ENCODE measurements at places on chromosomes 12 and 14.
A peak's percentile ranks its signal among the peaks of the same experiment; 100 is the strongest.

DNA sequence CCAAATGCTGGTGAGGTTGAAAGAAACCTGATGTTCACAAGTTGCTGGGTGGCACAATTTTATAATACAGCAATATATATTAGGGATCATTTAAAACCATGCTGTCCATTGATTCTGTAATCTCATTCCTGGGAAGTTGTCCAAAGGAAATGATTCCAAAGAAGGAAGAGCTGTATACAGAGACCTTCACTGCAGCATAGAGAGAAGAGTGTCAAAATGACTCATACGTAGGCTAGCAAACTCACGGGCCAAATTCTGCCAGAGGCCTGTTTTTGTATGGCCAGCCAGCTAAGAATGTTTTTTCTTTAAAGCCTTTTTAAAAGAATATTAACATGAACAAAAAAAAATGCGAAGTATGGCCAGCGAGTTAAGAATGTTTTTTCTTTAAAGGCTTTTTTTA is 69.2 kb upstream of the MED13L start:
- no peak overlapping the region for H3K4me3 ChIP-seq
- H3K4me1 ChIP-seq: peaks cover 9% of the 10 kb centered on the region
- no peaks in the 10 kb centered on the region for H3K27me3 ChIP-seq
- no peak overlapping the region for H3K27ac ChIP-seq
- H3K36me3 ChIP-seq: no peaks in the 10 kb centered on the region
- no peak for DNase-seq

DNA sequence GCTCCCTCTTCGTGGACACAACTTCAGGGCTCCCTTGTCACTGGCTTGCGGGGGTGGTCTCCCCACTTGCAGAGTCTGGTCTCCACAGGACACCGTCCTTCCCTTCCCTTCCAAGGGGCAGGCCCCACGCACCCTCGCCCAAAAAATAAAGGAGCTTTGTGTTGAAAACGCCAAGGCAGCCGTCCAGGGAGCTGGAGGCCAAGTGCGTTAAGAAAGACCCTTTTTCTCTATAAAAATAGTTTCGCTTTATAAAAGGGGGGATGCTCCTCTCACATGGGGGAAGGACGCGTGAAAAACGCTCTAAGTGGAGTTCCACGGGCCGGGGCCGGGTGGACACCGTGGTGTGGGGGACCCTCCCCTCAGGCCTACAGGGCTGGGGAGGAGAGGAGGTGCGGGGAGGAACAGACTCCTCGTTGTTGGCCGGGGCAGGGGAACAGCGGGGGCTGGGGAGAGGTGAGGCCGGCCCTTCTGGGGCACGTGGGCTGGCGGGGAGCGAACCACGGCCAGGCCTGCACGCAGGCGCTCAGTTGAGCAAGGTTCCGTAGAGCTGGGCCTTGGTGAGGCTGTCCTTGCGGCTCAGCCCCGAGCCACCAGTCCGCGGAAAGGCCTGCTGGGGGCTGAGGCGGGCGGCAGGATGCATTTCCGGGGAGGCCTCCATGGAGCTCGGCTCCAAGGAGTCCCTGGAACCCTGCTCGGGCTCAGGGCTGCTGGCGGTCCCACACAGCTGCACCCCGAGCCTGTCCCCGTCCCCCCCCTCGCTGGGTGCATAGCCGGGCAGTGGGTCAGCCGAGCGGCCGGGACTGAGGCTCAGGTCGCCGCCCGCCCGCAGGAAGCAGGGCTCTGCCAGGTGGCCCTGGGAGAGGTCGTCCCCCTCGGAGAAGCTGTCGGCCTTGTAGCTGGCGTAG is 49.5 kb downstream of the BEGAIN start:
- H3K36me3 ChIP-seq: no peaks in the 10 kb centered on the region
- DNase-seq: peak; percentile 50
- no peaks in the 10 kb centered on the region for H3K27me3 ChIP-seq

DNA sequence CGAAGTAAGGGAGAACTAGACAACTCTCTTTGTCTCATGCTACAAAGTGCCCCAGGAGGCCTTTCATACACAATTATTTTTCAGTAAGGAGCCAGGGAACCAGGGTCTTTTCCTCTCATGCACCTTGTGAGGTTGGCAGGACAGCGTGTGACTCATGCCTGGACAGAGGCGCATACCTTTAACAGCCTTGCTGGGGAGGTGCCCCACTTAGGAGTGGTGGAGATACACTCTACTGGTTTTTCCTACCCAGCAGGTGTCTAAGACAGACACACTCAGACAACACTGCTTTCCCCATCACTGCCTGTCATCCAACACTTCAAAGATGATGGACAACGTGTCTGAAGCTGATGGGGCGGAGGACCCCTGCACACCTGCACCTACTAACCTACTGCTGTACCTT is 49.1 kb downstream of the B4GALNT3 start:
- H3K27me3 ChIP-seq: no peaks in the 10 kb centered on the region
- no peaks in the 10 kb centered on the region for H3K4me1 ChIP-seq
- no peaks in the 10 kb centered on the region for H3K36me3 ChIP-seq
- H3K27ac ChIP-seq: no peak overlapping the region
- no peak overlapping the region for H3K4me3 ChIP-seq

- H3K27ac ChIP-seq: no peak overlapping the region
- H3K4me3 ChIP-seq: no peak overlapping the region
- DNase-seq: no peak
- H3K27me3 ChIP-seq: no peaks in the 10 kb centered on the region
- no peaks in the 10 kb centered on the region for H3K4me1 ChIP-seq
- H3K36me3 ChIP-seq: no peaks in the 10 kb centered on the region
These were observed 13.8 kb upstream of the KCNJ8 start for GRCh38 chr12:21788089-21788983.

DNA sequence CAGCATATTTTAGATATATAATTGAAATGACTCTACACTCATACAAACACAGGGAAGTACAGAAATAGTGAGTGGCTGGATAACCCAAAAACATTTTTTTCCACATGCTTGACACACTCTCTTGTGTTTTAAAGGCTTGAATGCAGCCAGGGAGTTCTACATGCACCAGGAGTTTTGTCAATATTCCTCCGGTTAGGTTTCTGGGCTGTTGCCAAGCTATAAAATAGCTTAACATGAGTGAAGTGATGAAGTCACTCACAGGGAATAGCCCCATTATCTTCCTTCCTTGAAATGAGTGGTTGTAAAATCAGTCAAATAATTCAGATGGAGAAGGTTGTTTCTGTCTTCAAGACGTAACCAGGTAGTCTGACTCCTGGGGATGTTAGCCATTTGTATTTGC is 582.7 kb downstream of the SLC6A15 start:
- no peaks in the 10 kb centered on the region for H3K27me3 ChIP-seq
- no peaks in the 10 kb centered on the region for H3K4me1 ChIP-seq

DNA sequence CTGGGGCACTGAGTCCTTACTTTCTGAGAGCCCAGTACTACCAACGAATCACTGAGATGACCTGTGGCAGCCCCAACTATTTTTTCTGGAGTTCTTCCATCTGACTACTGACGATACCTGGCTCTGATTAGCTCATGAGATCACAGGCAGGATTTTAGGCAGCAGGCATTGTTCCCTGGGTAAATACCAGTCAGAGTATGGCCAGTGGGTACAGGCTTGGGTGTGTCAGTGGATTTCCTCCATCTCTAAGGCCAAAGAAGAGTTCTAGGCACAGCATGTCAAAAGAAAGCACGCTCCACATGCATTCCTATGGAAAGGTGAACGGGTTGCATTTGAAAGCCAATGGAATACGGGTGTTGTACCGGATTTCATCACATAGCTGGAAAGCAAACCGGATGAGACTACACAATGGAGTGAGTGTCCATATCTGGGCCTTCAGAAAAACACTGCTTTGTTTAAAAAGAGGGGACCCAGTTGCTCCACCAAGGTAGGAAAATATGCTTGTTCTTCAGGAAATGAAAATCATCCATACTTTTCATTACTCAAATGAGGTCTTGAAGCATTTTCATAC is 55.0 kb downstream of the PAX9 start:
- no peaks in the 10 kb centered on the region for H3K4me1 ChIP-seq
- no peak overlapping the region for H3K27ac ChIP-seq
- no peaks in the 10 kb centered on the region for H3K27me3 ChIP-seq
- H3K36me3 ChIP-seq: no peaks in the 10 kb centered on the region
